Suprapubic skin (tissue), 4 donors: ENCODE measurements at places on chromosomes 7 and 10. TPM values are rescaled to one million over a fixed set of nuclear protein-coding genes. Genes with fewer than 3 reads are reported as not detected.

The NPSR1 gene
- not detected for total RNA-seq

The SYT15B gene
- 1.1 TPM for total RNA-seq

DNA sequence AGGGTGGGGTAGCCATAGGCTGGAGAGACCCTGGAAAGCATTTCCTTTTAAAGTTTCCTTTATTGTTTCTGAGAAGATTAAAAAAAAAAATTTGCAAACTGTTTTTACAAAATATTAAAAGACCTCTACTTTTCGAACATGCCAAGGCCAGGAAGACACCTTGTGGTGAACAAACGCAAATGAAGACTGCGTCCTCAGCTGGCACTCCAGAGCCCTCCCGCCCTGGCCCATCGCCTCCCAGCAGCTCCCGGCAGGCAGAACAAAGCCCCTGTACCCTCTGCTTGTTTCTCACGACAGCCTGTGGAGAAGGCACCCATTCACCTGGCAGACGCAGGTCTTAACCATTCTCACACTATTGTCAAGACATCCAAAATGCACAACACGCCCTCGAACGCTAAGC lies 56.4 kb downstream of the ESYT2 start:
- no peak for DNase-seq

GRCh38 chr7:82594665-82595064 lies 151.1 kb upstream of the CACNA2D1 start:
- no peak for DNase-seq

GRCh38 chr10:58568428-58568935 lies 55.8 kb downstream of the BICC1 start:
- no peak for DNase-seq

GRCh38 chr10:125264091-125264490 lies 103.7 kb upstream of the CTBP2 start:
- no peak for DNase-seq

DNA sequence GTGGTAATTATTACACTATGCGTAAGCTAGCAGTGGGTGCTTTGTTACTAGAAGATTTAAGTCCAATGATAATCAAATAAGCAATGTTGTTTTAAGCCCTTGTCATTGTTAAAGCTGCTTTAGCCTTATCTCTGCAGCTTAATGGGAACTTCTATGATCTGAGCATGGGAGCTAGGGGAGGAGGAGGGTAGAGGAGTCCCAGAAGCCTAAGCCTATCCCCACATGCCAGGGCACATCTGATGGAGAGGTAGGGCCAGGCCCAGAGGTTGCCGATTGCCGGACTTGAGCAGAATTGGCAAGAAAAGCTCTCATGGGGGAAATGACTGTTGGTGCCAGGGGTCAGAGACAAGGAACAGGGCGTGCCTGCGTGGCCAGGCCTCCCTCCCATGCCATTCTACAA lies 13.4 kb downstream of the CUBN start:
- DNase-seq = no peak

GRCh38 chr10:95440038-95440725 lies 121.0 kb downstream of the SORBS1 start:
- no peak for DNase-seq
